ENCODE measurements at places on chromosomes 7 and 10.

- DNase-seq: peak; percentile 15
Measured at GRCh38 chr10:35640951-35641675, 983 bp downstream of the FZD8 start.

GRCh38 chr7:47405921-47406800 is 175.8 kb downstream of the TNS3 start:
- DNase-seq: no peak

DNA sequence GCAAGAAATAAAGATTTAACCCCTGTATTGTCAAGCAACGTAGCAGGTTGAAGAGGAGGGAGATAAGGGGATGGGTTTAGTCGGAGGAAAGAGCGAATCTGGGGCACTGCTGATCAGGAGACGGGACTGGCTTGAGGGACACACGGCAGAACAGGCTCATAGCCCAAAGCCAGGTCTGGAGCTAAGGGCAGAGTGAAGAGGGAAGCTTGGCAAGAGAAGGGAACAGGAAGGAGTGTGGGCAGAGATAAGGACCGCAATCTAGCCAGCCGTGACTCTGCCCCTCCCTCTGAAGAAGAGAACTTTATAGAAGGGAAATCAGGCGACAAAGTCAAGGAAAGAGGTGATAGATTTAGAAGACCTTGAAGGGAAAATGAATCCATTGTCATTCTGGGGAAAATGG is 67.6 kb downstream of the CAV1 start:
- no peak for DNase-seq

- DNase-seq: no peak
Measured at GRCh38 chr10:1581189-1581588, 156.1 kb downstream of the ADARB2 start.

DNA sequence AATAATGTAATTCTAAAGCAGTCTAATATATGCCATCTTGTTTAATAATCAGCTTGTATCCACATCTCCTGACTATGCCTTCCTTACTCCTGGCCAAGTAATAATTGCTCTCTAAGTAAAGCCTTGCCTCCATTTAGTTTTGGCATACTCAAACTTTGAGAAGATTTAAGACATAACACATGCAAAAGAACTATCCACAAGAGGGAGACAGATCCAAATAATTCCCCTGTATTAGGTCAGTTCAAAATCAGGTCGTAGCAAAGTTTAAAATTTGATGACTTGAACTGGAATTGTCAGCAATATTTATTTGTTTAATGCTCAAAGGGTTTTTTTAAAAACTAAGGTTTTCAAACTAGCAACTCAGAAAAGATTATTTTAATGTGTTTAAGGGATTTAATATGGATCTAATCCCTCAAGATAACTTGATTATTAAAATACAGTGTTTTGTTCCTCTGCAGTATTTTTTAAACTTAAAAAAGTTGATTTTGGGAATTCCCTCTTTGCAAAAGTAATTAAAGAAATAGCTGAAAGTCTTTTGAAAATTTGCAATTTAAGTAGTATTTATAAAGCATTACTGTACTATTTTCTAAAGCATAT is 95.3 kb downstream of the HDAC9 start:
- no peak for DNase-seq

- DNase-seq: no peak
Measured at GRCh38 chr7:148433521-148434180, 156.9 kb upstream of the C7orf33 start.
